ENCODE measurements at places on chromosomes 4 and X. TPM values are rescaled to one million over a fixed set of nuclear protein-coding genes. Genes with fewer than 3 reads are reported as not detected.
A peak's percentile ranks its signal among the peaks of the same experiment; 100 is the strongest.

GRCh38 chrX:72006461-72006860, 95.8 kb downstream of the NHSL2 start:
- no peaks in the 10 kb centered on the region for H3K4me1 ChIP-seq
- no peaks in the 10 kb centered on the region for H3K27me3 ChIP-seq
- no peak overlapping the region for H3K4me3 ChIP-seq
- no peak overlapping the region for H3K27ac ChIP-seq
- H3K36me3 ChIP-seq, result no peaks in the 10 kb centered on the region
- DNase-seq, result no peak

KLF8 gene
- total RNA-seq, result 0.71 TPM

DNA sequence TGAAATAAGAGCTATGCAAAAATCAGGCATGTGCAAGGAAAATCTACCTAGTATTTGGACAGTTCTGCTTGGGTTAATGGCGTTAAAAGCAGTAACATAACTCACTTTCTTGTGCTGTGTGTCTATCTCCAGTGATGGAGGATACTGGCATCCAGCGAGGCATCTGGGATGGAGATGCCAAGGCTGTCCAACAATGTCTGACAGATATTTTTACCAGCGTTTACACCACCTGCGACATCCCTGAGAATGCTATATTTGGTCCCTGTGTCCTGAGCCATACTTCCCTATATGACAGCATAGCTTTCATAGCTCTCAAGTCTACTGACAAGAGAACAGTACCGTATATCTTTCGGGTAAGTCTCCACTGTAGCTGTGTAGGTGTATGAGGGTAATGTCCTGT, 2.6 kb downstream of the PRDM8 start:
- H3K27ac ChIP-seq, result no peak overlapping the region
- H3K36me3 ChIP-seq, result no peaks in the 10 kb centered on the region
- no peak overlapping the region for H3K4me3 ChIP-seq

DNA sequence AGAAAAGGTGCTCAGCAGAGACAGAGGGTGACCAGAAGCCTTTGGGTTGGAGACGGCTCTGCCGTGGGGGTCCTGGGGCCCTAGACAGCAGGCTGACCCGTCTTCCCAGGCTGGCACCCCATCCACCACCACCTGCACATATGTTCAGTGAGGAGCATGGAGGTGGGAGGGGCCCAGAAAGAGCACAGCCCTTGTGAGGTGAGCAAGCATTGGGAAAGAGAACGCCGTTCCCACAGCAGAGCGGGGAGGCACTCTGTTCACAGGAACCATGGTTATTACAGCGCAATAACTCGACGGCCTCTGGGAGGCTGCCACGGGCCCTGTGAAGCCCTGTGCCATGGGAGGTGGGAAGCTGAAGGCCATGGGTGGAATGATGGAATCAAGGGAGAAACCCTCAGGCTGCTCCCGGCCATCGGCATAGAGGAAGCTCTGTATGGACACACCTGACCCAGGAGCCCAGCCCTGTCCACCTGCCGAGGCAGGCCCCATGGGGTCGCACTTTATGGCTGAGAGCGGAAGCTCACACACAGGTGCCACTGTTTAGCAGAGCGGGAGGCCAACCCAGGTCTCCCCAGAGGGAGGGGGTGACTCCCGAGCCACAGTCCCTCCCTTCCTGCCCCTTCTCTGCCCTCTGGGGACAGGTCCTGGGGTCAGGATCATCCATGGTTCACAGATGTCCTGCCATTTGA, 93.5 kb upstream of the AFAP1 start:
- DNase-seq, result no peak
- H3K27ac ChIP-seq, result no peak overlapping the region
- no peaks in the 10 kb centered on the region for H3K36me3 ChIP-seq
- peaks cover 2% of the 10 kb centered on the region for H3K27me3 ChIP-seq

DNA sequence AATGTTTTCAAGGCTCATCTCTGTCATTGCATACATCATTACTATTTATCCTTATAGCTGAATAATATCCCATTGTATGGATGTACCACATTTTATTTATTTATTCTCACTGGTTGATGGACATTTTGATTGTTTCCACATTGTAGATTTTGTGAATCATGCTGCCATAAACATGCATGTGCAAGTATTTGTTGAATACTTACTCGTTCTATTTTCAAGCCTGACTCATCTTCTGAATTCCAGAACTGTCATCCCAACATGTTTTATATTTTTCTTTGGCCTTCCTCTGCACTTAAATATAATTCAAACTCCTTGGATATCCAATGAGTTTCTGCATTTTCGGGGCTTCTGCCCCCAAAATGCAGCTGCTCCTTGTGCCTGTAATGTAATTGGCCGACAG, 77.6 kb downstream of the MXRA5 start:
- H3K27me3 ChIP-seq, result no peaks in the 10 kb centered on the region
- no peaks in the 10 kb centered on the region for H3K36me3 ChIP-seq
- no peak for DNase-seq
- H3K27ac ChIP-seq, result no peak overlapping the region
- no peak overlapping the region for H3K4me3 ChIP-seq

- no peak overlapping the region for H3K27ac ChIP-seq
- no peaks in the 10 kb centered on the region for H3K36me3 ChIP-seq
- H3K4me3 ChIP-seq, result peak overlapping the region; percentile 67
- peak; percentile 45 for DNase-seq
Measured at GRCh38 chrX:150365051-150365989, 2.2 kb downstream of the MAMLD1 start.

SHROOM3 gene
- total RNA-seq, result 1.7 TPM

DNA sequence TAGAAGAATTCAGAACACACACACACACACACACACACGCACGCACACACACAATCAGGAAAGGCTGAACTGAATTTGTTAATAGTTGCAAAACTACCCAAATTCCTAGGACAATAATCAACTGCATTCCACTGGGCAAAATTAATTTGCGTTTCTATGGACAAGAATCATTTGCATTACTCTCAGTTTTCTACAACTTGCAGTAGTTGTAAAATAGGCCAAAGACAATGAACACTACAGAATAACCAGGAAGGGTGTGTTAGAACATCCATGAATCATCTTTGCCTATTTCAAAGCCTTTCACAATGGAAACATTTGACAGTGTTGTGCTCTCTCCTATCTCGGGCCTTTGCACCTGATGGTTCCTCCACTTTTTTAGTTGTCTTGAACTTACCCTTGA, 77.1 kb upstream of the IGFBP7 start:
- H3K27me3 ChIP-seq, result peaks cover 2% of the 10 kb centered on the region
- no peaks in the 10 kb centered on the region for H3K36me3 ChIP-seq
- no peak overlapping the region for H3K27ac ChIP-seq
- H3K4me3 ChIP-seq, result no peak overlapping the region
- DNase-seq, result no peak

GRCh38 chrX:70769659-70770227, 138.8 kb downstream of the TEX11 start:
- no peak overlapping the region for H3K4me3 ChIP-seq
- no peak for DNase-seq
- H3K27ac ChIP-seq, result no peak overlapping the region

CT55 gene
- total RNA-seq, result not detected

GRCh38 chr4:90815569-90815968, 688.4 kb downstream of the CCSER1 start:
- H3K4me1 ChIP-seq, result no peaks in the 10 kb centered on the region
- no peak for DNase-seq
- no peak overlapping the region for H3K4me3 ChIP-seq
- H3K27me3 ChIP-seq, result no peaks in the 10 kb centered on the region
- no peaks in the 10 kb centered on the region for H3K36me3 ChIP-seq
- no peak overlapping the region for H3K27ac ChIP-seq

DNA sequence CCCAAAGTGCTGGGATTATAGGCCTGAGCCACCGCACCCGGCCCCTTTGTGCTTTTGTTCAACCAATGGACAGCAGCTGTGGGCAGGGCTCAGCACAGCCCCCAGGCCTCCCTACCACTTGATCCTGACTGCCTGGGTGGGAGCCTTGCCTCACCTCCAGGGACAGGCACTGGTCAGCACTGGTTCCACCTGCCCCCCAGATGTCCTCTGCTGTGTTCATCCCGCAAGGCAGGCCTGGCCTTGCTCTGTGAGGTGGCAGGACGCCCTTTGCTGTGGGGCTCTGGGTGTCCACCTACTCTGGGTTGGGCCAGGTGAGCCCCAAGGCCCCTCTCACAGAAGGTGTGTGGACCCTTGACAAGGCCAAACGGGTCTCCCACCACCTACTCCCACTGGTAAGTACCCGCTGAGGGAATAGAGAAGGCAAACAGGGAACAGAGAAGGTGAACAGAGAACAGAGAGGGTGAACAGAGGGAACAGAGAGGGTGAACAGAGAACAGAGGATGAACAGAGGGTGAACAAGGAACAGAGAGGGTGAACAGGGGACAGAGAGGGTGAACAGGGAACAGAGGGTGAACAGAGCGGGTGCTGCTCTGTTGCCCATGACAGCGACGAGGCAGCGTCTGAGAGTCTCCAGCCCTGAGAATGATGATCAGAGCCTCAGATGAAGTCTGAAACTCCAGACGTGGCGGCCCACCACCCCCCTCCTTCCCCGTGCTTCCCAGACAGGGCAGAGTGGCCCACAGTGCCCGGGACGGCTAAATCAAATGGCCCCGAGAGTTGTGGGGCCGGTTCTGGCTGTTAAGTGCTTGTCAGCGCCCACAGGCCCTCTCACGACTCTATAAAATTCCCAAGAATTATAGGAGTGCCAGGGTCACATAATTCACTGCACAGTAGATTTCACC, 55.0 kb upstream of the NKX1-1 start:
- H3K27ac ChIP-seq, result no peak overlapping the region
- H3K27me3 ChIP-seq, result peaks cover 51% of the 10 kb centered on the region
- no peak for DNase-seq
- no peaks in the 10 kb centered on the region for H3K36me3 ChIP-seq
- no peak overlapping the region for H3K4me3 ChIP-seq

GRCh38 chr4:176592976-176593670, 199.6 kb downstream of the VEGFC start:
- no peak overlapping the region for H3K4me3 ChIP-seq
- no peaks in the 10 kb centered on the region for H3K4me1 ChIP-seq
- DNase-seq, result no peak
- no peaks in the 10 kb centered on the region for H3K27me3 ChIP-seq
- H3K36me3 ChIP-seq, result no peaks in the 10 kb centered on the region
- no peak overlapping the region for H3K27ac ChIP-seq

GRCh38 chrX:29762006-29762405, 453.4 kb upstream of the MAGEB2 start:
- DNase-seq, result no peak
- H3K4me3 ChIP-seq, result no peak overlapping the region
- no peaks in the 10 kb centered on the region for H3K27me3 ChIP-seq
- no peaks in the 10 kb centered on the region for H3K36me3 ChIP-seq
- no peaks in the 10 kb centered on the region for H3K4me1 ChIP-seq
- H3K27ac ChIP-seq, result no peak overlapping the region

DNA sequence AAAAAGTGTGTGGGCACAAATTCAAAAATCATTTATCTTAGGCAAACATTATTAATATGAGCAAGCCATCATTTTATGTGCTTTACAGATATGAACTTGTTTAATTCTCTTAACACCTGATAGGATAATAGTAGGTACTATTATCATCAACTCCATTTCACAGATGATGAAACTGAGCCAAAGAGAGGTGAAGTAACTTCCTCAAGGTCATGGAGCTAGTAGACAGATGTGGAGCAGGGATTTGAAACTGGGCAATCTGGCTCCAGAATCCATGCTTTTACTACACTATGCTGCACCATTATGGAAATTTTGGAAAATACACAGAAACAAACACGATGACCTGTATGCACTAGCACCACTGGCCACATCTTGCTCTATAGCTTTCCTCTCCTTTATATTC, 1.0 kb upstream of the PIN4 start:
- no peaks in the 10 kb centered on the region for H3K36me3 ChIP-seq
- H3K27me3 ChIP-seq, result no peaks in the 10 kb centered on the region
- no peak for DNase-seq
- no peaks in the 10 kb centered on the region for H3K4me1 ChIP-seq
- no peak overlapping the region for H3K27ac ChIP-seq

GRCh38 chrX:12970691-12971202, 4.2 kb upstream of the TMSB4X start:
- no peaks in the 10 kb centered on the region for H3K27me3 ChIP-seq
- peak overlapping the region; percentile 37 for H3K4me3 ChIP-seq
- H3K36me3 ChIP-seq, result no peaks in the 10 kb centered on the region
- no peak for DNase-seq

DNA sequence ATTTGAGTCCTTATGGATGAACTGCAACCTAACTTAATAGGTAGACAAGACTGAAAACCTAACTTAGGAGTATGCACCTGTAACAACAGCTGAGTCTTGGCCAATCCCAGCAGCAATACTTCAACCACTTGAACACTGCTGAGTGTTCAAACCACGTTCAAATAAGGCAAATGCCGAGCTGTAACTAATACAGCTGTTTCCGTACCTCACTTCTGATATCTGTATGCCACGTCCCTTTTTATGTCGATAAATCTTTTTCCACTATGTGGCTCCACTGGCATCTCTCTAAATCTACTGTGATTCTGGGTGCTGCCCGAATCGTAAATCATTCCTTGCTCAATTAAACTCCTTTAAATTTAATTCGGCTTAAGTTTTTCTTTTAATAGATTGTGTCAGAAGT, 459.7 kb downstream of the INPP4B start:
- no peak overlapping the region for H3K4me3 ChIP-seq
- H3K4me1 ChIP-seq, result no peaks in the 10 kb centered on the region
- no peak for DNase-seq
- H3K27ac ChIP-seq, result no peak overlapping the region
- no peaks in the 10 kb centered on the region for H3K36me3 ChIP-seq

DNAAF6 gene
- total RNA-seq, result 0.05 TPM

F8A2 gene
- not detected for total RNA-seq

TMEM128 gene
- 30.3 TPM for total RNA-seq

GRCh38 chr4:4477391-4477790, 64.5 kb downstream of the STX18 start:
- no peak overlapping the region for H3K4me3 ChIP-seq
- H3K36me3 ChIP-seq, result no peaks in the 10 kb centered on the region
- H3K4me1 ChIP-seq, result peaks cover 3% of the 10 kb centered on the region
- H3K27me3 ChIP-seq, result no peaks in the 10 kb centered on the region
- no peak overlapping the region for H3K27ac ChIP-seq

DNA sequence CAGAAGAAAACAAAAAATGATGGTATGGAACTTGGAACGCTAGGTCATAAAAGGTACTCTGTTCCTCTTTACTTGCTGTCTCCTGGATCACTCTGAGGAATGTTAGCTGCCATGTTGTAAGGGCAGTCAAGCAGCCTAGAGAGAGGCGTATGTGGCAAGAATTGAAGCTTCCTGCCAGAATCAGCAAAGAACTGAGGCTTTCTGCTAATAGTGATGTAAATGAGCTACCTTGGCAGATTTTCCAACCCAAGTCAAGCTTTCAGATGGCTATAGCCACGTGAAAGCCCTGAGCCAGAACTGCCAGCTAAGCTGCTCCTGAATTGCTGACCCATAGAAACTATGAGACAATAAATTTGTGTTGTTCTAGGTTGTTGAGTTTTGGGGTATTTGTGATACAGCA, 38.7 kb downstream of the AASDH start:
- no peaks in the 10 kb centered on the region for H3K4me1 ChIP-seq
- DNase-seq, result no peak
- no peak overlapping the region for H3K4me3 ChIP-seq
- peaks cover 4% of the 10 kb centered on the region for H3K36me3 ChIP-seq
- H3K27me3 ChIP-seq, result no peaks in the 10 kb centered on the region

- no peak for DNase-seq
- H3K4me3 ChIP-seq, result no peak overlapping the region
- H3K27ac ChIP-seq, result no peak overlapping the region
Measured at GRCh38 chr4:166846939-166847338, 387.4 kb downstream of the SPOCK3 start.

GALNTL6 gene
- 0.05 TPM for total RNA-seq

All from thymus (tissue), 14 donors.